ENCODE measurements at places on chromosomes 12 and 14.
A peak's percentile ranks its signal among the peaks of the same experiment; 100 is the strongest.

- H3K36me3 ChIP-seq, result peaks cover 23% of the 10 kb centered on the region
- H3K4me3 ChIP-seq, result no peak overlapping the region
- no peaks in the 10 kb centered on the region for H3K4me1 ChIP-seq
- H3K27ac ChIP-seq, result no peak overlapping the region
- H3K27me3 ChIP-seq, result no peaks in the 10 kb centered on the region
- DNase-seq, result no peak
Measured at GRCh38 chr12:6548556-6548955, 7.3 kb downstream of the IFFO1 start.

DNA sequence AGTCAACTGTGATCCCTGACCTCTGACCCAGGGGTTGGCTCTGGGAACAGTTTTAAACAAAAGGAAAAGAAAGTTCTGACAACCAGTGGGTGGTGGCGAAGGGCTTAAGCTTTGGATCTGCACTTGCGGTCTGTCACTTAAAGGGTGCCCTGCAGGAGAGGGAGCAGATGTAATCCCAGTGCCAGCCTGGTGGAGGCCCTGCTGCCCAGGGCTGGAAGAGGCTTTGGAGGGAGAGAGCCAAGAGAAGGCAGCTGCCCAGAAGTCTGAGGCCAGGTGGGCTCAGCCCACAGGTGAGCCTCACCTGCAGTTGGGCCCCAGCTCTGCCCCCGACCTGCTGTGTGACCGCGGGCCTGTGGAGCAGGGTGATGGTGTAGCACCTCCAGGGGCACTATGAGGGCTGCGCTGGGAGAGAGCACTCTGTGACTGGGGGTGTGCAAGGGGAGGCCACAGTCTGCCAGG lies 19.1 kb downstream of the SH2B3 start:
- H3K27me3 ChIP-seq, result no peaks in the 10 kb centered on the region
- peaks cover 15% of the 10 kb centered on the region for H3K4me1 ChIP-seq
- no peak for DNase-seq
- H3K27ac ChIP-seq, result peak overlapping the region; percentile 90
- H3K36me3 ChIP-seq, result no peaks in the 10 kb centered on the region

GRCh38 chr12:89016970-89017778 lies 335.1 kb downstream of the DUSP6 start:
- peaks cover 3% of the 10 kb centered on the region for H3K4me1 ChIP-seq
- H3K27me3 ChIP-seq, result no peaks in the 10 kb centered on the region
- no peak overlapping the region for H3K27ac ChIP-seq
- DNase-seq, result no peak
- no peak overlapping the region for H3K4me3 ChIP-seq

GRCh38 chr12:25126746-25127145 lies 68.2 kb downstream of the DNAI7 start:
- no peaks in the 10 kb centered on the region for H3K27me3 ChIP-seq
- H3K36me3 ChIP-seq, result no peaks in the 10 kb centered on the region
- DNase-seq, result no peak
- H3K4me3 ChIP-seq, result no peak overlapping the region
- no peak overlapping the region for H3K27ac ChIP-seq

DNA sequence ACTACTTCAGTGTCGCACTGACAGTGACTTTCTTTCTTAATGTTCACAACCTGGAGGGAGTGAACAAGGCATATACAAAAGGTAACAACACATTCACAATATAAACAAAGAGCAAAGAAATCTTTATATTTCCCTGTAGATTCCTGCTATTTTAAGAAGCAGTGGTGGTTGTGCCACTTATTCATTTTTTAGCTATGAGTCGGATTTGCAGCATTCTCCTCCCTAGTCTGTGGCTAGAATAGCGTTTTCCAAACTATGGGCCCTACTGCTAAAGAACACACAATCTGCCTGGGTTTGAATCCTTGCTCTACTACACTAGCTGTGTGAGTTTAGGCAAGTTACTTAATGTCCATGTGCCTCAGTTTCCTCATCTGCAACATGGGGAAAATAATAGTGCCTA lies 18.6 kb upstream of the MDM1 start:
- no peaks in the 10 kb centered on the region for H3K36me3 ChIP-seq
- no peaks in the 10 kb centered on the region for H3K4me1 ChIP-seq
- H3K27ac ChIP-seq, result no peak overlapping the region
- DNase-seq, result no peak
- H3K27me3 ChIP-seq, result no peaks in the 10 kb centered on the region
- no peak overlapping the region for H3K4me3 ChIP-seq

GRCh38 chr12:114926341-114926740 lies 242.4 kb upstream of the TBX3 start:
- H3K4me3 ChIP-seq, result no peak overlapping the region
- DNase-seq, result no peak
- no peak overlapping the region for H3K27ac ChIP-seq
- H3K4me1 ChIP-seq, result no peaks in the 10 kb centered on the region

- peak overlapping the region; percentile 96 for H3K27ac ChIP-seq
- no peaks in the 10 kb centered on the region for H3K36me3 ChIP-seq
- peaks cover 61% of the 10 kb centered on the region for H3K4me1 ChIP-seq
- H3K27me3 ChIP-seq, result no peaks in the 10 kb centered on the region
- no peak overlapping the region for H3K4me3 ChIP-seq
- DNase-seq, result peak; percentile 71
Measured at GRCh38 chr12:124852329-124852831, 11.3 kb downstream of the SCARB1 start.

GRCh38 chr12:67025543-67026114 lies 243.5 kb upstream of the CAND1 start:
- H3K27me3 ChIP-seq, result peaks cover 7% of the 10 kb centered on the region
- H3K27ac ChIP-seq, result no peak overlapping the region
- H3K36me3 ChIP-seq, result no peaks in the 10 kb centered on the region

- DNase-seq, result no peak
- peaks cover 11% of the 10 kb centered on the region for H3K36me3 ChIP-seq
- H3K27me3 ChIP-seq, result no peaks in the 10 kb centered on the region
- no peak overlapping the region for H3K27ac ChIP-seq
Measured at GRCh38 chr14:99503848-99504453, 22.7 kb downstream of the CCNK start.

GRCh38 chr14:91143862-91144261 lies 30.0 kb downstream of the DGLUCY start:
- peaks cover 3% of the 10 kb centered on the region for H3K36me3 ChIP-seq
- peaks cover 23% of the 10 kb centered on the region for H3K4me1 ChIP-seq
- H3K27ac ChIP-seq, result peak overlapping the region; percentile 69
- no peaks in the 10 kb centered on the region for H3K27me3 ChIP-seq
- no peak overlapping the region for H3K4me3 ChIP-seq
- DNase-seq, result no peak
